IPS-NIHi11 (cell line): ENCODE measurements at places on chromosomes 12 and 14.
A peak's percentile ranks its signal among the peaks of the same experiment; 100 is the strongest.

GRCh38 chr12:50081096-50081808 lies 3.9 kb upstream of the SMARCD1 start:
- DNase-seq = peak; percentile 44

DNA sequence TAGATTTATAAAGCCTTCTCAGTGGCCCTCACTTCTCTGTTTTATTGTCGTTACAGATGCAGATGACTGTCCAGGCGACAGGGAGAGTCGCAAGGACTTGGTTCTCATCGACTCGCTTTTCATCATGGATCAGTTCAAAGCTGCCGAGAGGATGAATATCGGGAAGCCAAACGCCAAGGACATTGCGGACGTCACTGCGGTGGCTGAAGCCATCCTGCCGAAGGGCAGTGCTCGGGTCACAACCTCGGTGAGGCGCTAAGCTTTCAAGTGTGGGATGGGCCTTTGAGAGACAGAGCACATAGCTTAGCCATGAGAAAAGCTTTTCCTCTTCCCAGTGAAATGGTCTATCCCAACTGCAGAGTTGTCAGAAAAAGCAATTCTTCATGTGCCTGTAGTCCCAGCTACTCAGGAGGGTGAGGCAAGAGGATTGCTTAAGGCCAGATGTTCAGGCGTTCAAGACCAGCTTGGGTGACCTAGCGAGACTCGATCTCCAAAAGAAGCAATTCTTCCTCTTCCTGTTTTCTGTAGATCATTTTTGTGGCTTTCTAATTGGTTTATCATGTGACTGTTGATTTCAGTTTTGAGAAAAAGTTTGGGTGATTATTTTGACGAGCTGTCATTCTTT lies 56.4 kb downstream of the EP400 start:
- no peak for DNase-seq

GRCh38 chr12:100375038-100375735 lies 18.3 kb downstream of the SLC17A8 start:
- no peak for DNase-seq

GRCh38 chr12:50182461-50182860 lies 15.3 kb upstream of the CERS5 start:
- DNase-seq = no peak

- no peak for DNase-seq
Observed at GRCh38 chr14:68733086-68733914, 59.6 kb downstream of the ZFP36L1 start.

GRCh38 chr12:31773867-31774266 lies 45.0 kb upstream of the AMN1 start:
- peak; percentile 32 for DNase-seq

GRCh38 chr14:84095681-84096080 lies 1434.3 kb upstream of the FLRT2 start:
- DNase-seq = no peak

DNA sequence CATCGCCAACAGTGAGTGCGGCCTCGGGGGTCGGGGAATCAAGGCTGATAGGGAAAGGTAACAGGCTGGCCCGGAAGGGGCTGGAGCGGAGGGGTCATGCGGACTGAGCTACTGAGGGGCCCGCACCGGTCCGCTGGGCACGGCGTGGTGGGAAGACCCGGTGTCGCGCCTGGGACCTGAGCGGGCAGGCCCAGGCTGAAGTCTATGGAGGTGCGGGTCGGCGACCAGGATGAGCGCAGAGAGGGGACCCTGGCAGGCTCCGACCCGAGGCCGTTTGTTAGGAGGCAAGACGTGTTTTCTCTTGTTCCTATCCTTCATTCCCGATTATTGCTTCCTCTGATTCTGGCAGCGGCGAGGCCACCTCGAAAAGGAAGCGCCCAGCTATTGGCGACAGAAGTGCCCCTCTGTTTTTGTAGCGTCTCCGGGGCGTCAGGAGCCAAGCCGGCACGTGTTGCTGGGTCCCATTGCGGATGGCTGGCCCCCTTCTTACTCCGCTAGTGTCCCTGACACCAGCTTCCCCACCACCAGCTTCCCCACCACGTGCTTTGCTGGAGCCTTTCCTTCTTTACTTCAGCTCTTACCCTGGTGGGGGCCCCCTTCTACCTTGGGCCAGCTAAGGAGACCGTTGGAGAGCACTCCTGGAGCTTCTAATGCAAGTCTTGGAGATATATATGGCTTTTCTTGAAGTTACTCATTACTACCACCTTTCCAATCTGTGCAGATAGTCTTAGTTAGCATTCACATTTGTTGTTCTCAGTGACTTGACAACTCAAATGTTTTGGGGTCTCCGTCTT lies 653 bp downstream of the PA2G4 start:
- DNase-seq = peak; percentile 20

GRCh38 chr12:20588042-20588441 lies 107.1 kb upstream of the SLCO1C1 start:
- DNase-seq = no peak

GRCh38 chr14:98186140-98186539 lies 1085.9 kb downstream of the BCL11B start:
- DNase-seq = no peak

- DNase-seq = peak; percentile 58
Observed at GRCh38 chr14:20624495-20625070, 16.9 kb downstream of the OR6S1 start.

DNA sequence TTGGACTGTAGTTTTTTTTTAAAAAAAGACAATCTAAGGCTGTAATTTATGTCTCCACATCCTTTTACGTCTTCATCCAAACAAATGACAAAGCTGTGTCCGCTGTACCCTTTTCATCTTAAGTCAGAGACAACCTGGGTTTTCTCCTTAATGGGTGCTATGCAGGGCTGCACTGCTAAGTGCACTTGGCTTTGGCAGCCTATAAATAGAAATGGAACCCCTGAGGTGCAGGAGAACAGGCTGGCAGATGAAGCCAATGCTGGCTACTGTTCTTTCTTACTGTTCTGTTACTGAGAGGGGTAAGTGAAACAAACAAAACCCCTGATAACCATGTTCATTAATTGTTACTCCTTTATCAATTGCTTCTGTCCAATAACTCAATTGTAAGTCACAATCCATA lies 47.1 kb upstream of the KICS2 start:
- DNase-seq = no peak
